ENCODE measurements at places on chromosomes 11 and 22. TPM values are rescaled to one million over a fixed set of nuclear protein-coding genes. Genes with fewer than 3 reads are reported as not detected.

The PDE2A gene
- total RNA-seq, result 2.9 TPM

The SAA4 gene
- total RNA-seq, result not detected

The TSPAN32 gene
- total RNA-seq, result 0.26 TPM

The OR5B21 gene
- not detected for total RNA-seq

The STARD10 gene
- 9.1 TPM for total RNA-seq

The ESAM gene
- total RNA-seq, result 13.6 TPM

All from aortic smooth muscle cell (primary cell).